Osteocyte (in vitro differentiated cells): ENCODE measurements at places on chromosomes 6 and 20. TPM values are rescaled to one million over a fixed set of nuclear protein-coding genes. Genes with fewer than 3 reads are reported as not detected.

Gene APOM
- total RNA-seq: 2.2 and 4.0 TPM in 2 replicates

Gene ZNF334
- total RNA-seq: 3.7 and 4.7 TPM in 2 replicates

Gene GJA10
- total RNA-seq: not detected in 2 replicates

Gene BPIFB4
- not detected in 2 replicates for total RNA-seq

Gene ID4
- 42.5 and 46.8 TPM in 2 replicates for total RNA-seq

Gene KCNQ2
- not detected in 2 replicates for total RNA-seq

Gene RSPH4A
- total RNA-seq: 0.24 and 0.38 TPM in 2 replicates

Gene CDH26
- 0.16 and 0.46 TPM in 2 replicates for total RNA-seq

Gene CTCFL
- total RNA-seq: not detected in 2 replicates

Gene SEL1L2
- not detected in 2 replicates for total RNA-seq

Gene SUN5
- not detected in 2 replicates for total RNA-seq

Gene SPATA25
- total RNA-seq: 2.9 TPM in 2 replicates

Gene ABHD16B
- total RNA-seq: not detected in 2 replicates

Gene SAMD3
- total RNA-seq: 0.42 and 0.64 TPM in 2 replicates

Gene STMND1
- total RNA-seq: not detected in 2 replicates

Gene DNAH8
- total RNA-seq: 0.21 and 0.24 TPM in 2 replicates

Gene SSTR4
- not detected in 2 replicates for total RNA-seq

Gene PPIL6
- total RNA-seq: 1.9 and 2.2 TPM in 2 replicates

Gene E2F1
- 5.6 and 6.3 TPM in 2 replicates for total RNA-seq

Gene BMP6
- not detected in 2 replicates for total RNA-seq

Gene CTNNBL1
- 43.4 and 52.5 TPM in 2 replicates for total RNA-seq

Gene PLCB1
- 32.1 and 33.3 TPM in 2 replicates for total RNA-seq

Gene SLC4A11
- total RNA-seq: 2.4 and 3.2 TPM in 2 replicates

Gene TSBP1
- not detected in 2 replicates for total RNA-seq

Gene MKKS
- total RNA-seq: 13.0 and 14.7 TPM in 2 replicates

Gene ARMH2
- not detected in 2 replicates for total RNA-seq

Gene TSHZ2
- total RNA-seq: not detected in 2 replicates

Gene IL17F
- not detected in 2 replicates for total RNA-seq

Gene OXT
- not detected in 2 replicates for total RNA-seq

Gene MUCL3
- not detected in 2 replicates for total RNA-seq

Gene TNFRSF21
- total RNA-seq: 2.3 and 2.5 TPM in 2 replicates

Gene NNAT
- total RNA-seq: 14.7 and 14.9 TPM in 2 replicates

Gene GINS1
- 5.8 and 6.2 TPM in 2 replicates for total RNA-seq

Gene FBXO30
- 12.0 and 13.2 TPM in 2 replicates for total RNA-seq

Gene LGSN
- 0.29 TPM in 1 of 2 replicates, not detected in the other for total RNA-seq

Gene ADAM33
- total RNA-seq: 32.0 and 34.7 TPM in 2 replicates

Gene BIRC7
- not detected in 2 replicates for total RNA-seq

Gene MEI4
- total RNA-seq: not detected in 2 replicates

Gene CYP39A1
- 0.30 TPM in 1 of 2 replicates, not detected in the other for total RNA-seq

Gene ENPP3
- total RNA-seq: not detected in 2 replicates

Gene ACTR5
- 4.7 and 5.8 TPM in 2 replicates for total RNA-seq

Gene OR2B2
- not detected in 2 replicates for total RNA-seq
